Neuronal stem cell (in vitro differentiated cells): ENCODE measurements at places on chromosomes 6 and 20.

GRCh38 chr6:75611702-75612375, 10.2 kb downstream of the SENP6 start:
- no peak for DNase-seq

GRCh38 chr6:110054664-110055386, 76.7 kb downstream of the GPR6 start:
- DNase-seq: no peak

GRCh38 chr6:138104618-138105213, 2.5 kb downstream of the PERP start:
- no peak for DNase-seq

DNA sequence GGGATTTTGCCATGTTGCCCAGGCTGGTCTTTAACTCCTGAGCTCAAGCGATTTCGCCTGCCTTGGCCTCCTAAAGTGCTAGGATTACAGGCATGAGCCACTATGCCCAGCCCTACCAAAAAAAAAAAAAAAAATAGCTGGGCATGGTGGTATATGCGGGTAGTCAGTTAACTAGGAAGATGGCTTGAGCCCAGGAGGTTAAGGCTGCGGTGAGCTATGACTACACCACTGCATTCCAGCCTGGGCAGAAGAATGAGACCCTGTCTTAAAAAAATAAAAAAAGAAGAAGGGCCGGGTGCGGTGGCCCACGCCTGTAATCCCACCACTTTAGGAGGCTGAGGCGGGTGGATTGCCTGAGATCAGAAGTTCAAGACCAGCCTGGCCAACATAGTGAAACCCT, 50.2 kb downstream of the ELOVL2 start:
- DNase-seq: no peak

GRCh38 chr6:160967833-160968232, 23.7 kb upstream of the MAP3K4 start:
- DNase-seq: no peak

GRCh38 chr6:24719125-24719971, at the start of gene C6orf62:
C6orf62 (minus strand) TSS chr6:24719154; CDS start chr6:24718668, 486 bp downstream.
- peak; percentile 6 for DNase-seq

DNA sequence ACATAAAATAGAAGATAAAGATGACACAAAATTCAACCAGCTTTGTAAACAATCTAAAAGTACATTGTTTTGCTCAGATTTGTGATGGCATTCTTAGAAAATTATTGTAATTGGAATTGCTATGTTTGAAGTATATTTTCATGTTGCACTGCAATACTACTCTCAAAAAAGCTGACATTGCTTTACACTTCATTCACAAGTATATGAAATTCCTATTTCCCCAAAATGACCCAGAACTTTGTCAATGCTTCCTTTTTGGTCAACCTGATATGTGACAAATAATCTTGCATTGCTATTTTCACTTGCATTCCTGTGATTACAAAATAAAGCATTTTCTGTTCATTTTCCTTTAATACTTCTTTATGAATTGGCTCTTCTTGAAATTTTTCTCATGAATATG, 104.1 kb upstream of the BMP5 start:
- DNase-seq: no peak

- no peak for DNase-seq
These were observed 22.4 kb downstream of the MANBAL start for GRCh38 chr20:37311710-37312355.

GRCh38 chr20:33851842-33852466, 40.8 kb downstream of the CHMP4B start:
- DNase-seq: no peak

GRCh38 chr6:126625019-126625418, 285.1 kb downstream of the CENPW start:
- peak; percentile 21 for DNase-seq

- DNase-seq: peak; percentile 86
These were observed at the start of gene FOXP4 for GRCh38 chr6:41545703-41546474. FOXP4 (plus strand) TSS chr6:41546381; CDS start chr6:41565761, 19,380 bp downstream.

- DNase-seq: no peak
These were observed 78.4 kb upstream of the CCN6 start for GRCh38 chr6:111975466-111975865.

GRCh38 chr20:50182346-50182745, 8.3 kb upstream of the CEBPB start:
- DNase-seq: no peak

DNA sequence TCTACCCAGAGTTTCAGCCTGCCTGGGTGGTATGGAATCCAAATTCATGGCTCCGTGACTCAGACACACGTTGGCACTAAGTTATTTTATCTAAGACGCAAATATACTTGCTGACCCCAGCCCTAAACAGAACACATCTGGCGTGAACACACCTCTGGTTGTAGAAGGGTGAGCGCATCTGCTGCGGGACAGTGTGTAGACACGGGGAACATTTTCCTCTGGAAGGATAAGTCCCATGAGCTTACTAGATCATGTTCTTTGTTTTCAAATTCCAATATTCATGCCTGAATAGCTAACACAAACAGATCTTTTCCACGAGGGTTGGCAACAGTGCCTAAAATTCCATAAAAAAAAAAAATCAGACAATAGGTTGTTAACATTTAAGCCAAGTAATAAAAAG, 87.8 kb downstream of the TMEM170B start:
- no peak for DNase-seq

DNA sequence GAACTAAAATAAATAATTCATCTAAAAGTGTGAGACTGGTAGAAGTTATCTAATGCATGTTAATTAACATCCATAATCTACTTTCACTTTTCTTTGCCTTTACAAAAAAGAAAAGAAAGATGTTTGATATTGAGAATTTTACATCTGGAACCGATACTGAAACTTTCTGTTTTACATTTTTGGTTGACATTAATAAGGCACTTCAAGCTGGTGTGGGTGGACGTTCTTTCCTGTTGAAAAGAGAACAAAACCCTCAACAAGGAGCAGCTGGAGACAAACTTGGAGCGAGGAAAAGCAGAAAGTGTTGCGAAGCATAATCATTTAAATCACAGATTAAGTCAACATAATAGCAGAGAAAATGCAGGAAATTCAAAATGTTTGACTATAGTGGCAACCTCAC, 575.2 kb upstream of the ADGRB3 start:
- no peak for DNase-seq

- no peak for DNase-seq
These were observed 887 bp downstream of the TSPYL1 start for GRCh38 chr6:116278854-116279231.

DNA sequence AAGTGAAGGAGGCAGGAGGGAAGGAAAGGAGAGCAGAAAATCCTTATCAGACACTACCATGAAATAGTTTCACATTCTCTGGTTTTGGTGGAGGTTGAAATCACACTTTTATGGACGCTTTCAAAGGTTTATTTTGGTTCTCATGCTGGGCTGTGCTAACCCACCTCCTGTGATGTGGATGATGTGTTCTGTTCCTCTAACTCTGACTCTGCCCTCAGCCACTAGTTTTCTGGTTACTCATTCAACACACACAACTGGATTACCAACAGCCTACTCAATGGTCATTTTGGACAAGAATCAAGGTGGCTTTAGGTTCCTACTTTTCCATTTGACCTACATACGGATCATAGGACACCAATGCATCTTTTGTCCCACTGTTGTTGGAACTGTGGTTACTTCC, 522.1 kb upstream of the BTBD3 start:
- DNase-seq: no peak

GRCh38 chr20:25313593-25313992, 65.7 kb downstream of the PYGB start:
- DNase-seq: no peak

DNA sequence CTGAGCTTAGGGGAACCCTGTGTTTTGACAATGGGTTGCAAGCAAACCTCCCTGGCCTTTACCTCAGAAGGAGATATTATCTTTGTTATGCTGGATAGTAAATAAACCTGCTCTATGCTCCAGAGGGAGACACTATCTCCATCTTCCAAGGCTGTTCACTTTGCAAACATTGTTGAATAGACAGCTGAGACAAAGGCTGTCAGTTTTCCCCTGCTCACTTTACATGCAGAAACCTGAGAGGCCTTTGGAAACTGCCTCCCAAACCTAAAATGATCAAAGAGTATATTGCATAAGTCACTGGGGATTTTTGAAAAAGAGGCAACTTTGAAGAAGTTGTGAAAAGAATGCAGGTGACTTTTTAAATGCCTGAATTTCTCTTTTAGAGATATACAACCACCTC, 61.6 kb downstream of the MRAP2 start:
- DNase-seq: no peak

- DNase-seq: no peak
These were observed 88.0 kb downstream of the CHMP4B start for GRCh38 chr20:33899106-33899505.

DNA sequence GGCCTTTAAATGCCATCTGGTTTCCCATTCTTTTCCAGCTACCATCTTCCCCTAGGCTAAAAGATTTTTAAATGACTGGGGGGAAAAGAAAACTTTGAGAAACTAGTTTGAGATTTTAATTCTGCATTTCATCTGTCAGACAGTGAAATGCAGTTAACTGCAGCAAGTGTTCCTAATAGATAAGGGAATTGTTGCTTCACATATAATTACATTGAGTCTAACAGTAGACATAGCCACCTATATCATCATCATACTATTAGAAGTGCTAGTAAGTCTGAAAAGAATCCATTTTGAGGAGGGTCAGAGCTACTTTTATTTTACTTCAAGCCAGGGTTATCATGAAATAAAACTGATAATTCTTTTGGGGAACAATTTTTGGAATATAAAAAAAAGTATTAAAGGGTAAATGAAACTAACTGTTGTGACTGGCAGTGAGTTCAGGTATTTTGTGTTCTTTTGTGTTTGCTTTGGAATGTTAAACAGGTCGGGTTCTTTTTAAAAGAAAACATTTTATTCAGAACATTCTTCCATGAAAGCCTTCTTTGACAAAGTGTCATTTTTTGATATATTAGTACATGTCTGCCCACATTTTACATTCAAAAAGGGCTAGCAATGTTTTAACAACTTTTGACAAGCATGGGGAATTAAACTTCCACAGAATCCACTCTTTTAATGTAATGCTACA, 170.1 kb downstream of the HS3ST5 start:
- no peak for DNase-seq

DNA sequence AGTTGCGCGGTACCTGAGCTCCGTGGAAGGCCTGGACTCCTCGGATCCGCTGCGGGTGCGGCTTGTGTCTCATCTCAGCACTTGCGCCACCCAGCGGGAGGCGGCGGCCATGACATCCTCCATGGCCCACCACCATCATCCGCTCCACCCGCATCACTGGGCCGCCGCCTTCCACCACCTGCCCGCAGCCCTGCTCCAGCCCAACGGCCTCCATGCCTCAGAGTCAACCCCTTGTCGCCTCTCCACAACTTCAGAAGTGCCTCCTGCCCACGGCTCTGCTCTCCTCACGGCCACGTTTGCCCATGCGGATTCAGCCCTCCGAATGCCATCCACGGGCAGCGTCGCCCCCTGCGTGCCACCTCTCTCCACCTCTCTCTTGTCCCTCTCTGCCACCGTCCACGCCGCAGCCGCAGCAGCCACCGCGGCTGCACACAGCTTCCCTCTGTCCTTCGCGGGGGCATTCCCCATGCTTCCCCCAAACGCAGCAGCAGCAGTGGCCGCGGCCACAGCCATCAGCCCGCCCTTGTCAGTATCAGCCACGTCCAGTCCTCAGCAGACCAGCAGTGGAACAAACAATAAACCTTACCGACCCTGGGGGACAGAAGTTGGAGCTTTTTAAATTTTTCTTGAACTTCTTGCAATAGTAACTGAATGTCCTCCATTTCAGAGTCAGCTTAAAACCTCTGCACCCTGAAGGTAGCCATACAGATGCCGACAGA, 9.9 kb downstream of the HEY2 start:
- DNase-seq: peak; percentile 24

- no peak for DNase-seq
These were observed 21.6 kb downstream of the TOX2 start for GRCh38 chr20:43936104-43936770.

DNA sequence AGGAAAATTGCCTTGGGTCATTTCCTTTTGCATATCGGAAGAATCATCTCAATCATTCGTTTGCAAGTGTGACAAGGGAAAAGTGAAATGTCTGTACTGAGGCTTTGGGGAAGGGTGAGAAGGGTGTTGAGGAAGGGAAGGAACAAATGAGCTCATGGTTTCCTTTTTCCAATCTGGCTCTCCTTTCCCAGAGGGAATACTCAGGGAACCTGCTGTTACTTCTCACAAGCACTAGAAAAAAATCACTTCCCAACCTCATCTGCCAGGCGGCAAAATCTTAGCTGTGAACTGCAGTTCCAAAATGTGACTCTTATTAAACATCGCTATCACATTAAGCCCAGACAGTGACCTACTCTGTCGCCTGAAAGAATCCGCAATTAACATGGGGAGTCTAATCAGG, 258.1 kb downstream of the ZNF217 start:
- DNase-seq: no peak

DNA sequence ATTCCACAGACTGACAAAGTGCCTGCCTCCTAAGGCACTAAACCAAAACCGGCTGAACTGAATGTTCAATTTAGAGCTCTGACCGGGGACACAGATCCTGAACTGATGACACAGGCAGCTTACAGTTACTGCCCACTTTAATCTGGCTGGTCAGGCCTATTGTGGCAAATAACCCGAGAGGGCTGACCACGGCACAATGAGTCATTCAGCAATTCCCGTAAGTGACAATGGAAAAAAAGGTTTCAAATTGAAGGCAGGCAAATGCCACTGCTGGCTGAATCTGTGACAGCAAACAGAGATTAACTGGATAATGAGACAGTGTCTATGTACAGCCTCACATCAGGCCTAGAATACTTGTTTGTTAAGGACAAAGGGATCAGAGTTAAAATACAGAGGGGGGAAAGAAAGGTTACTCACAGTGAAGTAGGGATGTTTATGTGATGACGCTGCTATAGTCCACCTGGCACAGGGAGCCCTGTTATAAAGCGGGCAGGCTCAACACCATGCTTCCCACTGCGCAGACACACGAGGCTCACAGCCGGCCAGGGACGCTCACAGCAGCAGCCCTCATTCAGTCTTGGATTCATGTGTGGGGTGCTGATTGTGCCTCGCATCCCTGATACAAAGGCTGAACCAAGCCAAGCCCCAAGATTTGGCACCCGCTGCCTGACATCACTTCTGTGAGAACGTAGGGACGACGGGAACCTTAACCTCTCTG, 54.4 kb downstream of the RTN4IP1 start:
- peak; percentile 31 for DNase-seq

DNA sequence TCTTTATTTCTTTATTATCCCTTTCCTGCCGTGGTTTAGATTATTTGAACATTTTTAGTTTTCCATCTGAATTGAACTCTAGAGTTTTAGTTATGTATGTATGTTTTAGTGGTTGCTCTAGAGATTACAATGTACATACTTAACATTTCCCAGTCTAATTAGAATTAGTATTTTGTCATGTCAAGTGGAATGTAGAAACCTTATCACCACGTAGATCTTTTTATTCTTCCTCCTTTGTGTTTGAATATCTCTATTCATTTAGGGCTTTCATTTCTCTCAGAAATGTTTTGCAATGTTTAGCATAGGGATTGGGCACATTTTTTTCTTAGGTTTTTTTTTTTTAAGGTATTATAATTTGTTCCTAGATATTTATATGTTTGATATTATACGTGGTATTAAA, 73.1 kb upstream of the EZR start:
- DNase-seq: no peak

DNA sequence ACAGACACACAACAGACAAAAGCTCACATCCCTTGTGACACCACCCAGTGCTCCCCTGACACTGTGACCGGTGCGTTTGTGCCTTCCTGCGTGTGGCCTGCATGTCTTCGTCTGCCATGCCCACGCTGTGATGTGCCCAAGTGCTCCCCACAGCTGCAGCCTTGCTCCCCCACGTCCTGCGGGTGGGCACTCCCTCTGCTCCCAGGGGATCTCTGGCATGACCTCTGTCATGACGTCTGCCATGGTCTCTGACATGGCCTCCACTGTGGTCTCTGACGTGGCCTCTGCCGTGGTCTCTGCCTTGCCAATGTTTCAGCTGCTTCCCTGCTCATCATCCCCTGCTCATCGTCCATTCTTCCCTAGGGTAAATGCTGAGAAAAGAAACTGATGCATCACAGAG, 200.9 kb downstream of the DLL1 start:
- DNase-seq: no peak
